ENCODE measurements at places on chromosomes 3 and 15. TPM values are rescaled to one million over a fixed set of nuclear protein-coding genes. Genes with fewer than 3 reads are reported as not detected.

DNA sequence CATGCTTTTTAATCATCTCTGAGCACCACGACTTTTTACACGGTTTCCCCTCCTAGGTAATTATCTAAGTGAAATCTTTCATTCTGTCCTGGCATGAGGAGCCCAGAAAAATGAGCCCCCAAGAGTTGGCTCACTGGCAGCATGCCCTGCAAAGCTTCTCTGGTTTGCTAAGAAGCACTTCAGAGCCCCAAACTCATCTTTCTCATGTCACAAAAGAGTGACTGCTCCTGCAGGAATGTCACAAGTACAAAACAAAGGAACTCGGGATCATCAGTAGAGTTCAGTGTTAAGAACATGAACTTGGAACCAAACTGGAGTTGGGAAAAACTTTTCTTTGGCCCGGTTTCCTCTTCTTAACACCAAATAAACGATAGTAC is 123.9 kb downstream of the FOXB1 start:
- H3K36me3 ChIP-seq, result no peaks in the 10 kb centered on the region
- H3K4me1 ChIP-seq, result peaks cover 45% of the 10 kb centered on the region

The SYNPR gene
- not detected for total RNA-seq

- H3K4me1 ChIP-seq, result peaks cover 1% of the 10 kb centered on the region
- H3K4me3 ChIP-seq, result no peak overlapping the region
- no peaks in the 10 kb centered on the region for H3K27me3 ChIP-seq
- no peak overlapping the region for H3K27ac ChIP-seq
Measured at GRCh38 chr3:57862894-57863293, 106.8 kb downstream of the SLMAP start.

DNA sequence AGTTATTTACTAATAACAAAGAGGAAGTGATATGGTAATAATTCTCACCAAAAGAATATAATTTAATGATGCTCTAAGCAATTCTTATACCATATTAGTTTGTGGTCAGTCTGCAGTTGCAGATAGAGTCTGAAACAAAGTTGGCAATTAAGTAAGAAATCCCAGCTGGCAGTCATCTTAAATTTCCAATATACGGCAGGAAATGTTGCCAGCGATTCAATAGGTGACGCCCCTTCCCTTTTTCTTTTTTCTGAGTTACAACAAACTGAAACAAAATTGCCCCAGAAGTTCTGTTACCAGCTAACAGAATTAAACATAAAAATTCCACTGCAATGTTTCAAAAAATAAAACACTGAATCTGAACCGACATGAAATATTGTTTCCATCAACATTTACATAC is 26.7 kb downstream of the LRRFIP2 start:
- H3K27ac ChIP-seq, result no peak overlapping the region
- no peaks in the 10 kb centered on the region for H3K4me1 ChIP-seq
- no peak for DNase-seq
- peaks cover 34% of the 10 kb centered on the region for H3K36me3 ChIP-seq
- H3K27me3 ChIP-seq, result no peaks in the 10 kb centered on the region
- no peak overlapping the region for H3K4me3 ChIP-seq

The GOLGA6L2 gene
- total RNA-seq, result not detected

DNA sequence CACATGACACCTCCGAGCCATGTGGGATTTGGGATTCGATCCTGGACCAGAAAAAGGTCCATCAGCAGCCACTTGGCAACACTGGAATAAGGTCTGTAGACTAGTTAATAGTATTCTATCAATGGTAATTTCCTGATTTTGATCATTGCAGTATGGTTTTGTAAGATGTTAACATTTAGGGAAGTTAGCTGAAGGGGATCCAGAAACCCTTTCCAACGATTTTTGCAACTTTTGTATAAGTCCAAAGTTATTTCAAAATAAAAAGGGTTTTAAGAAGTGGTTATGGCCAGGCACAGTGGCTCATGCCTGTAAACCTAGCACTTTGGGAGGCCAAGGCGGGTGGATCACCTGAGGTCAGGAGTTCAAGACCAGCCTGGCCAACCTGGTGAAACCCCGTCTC is 10.2 kb downstream of the BDH1 start:
- no peaks in the 10 kb centered on the region for H3K27me3 ChIP-seq
- no peak overlapping the region for H3K4me3 ChIP-seq
- H3K36me3 ChIP-seq, result peaks cover 27% of the 10 kb centered on the region

GRCh38 chr15:80424381-80424780 is 20.2 kb downstream of the ARNT2 start:
- H3K36me3 ChIP-seq, result no peaks in the 10 kb centered on the region
- H3K27me3 ChIP-seq, result peaks cover 3% of the 10 kb centered on the region
- no peak overlapping the region for H3K27ac ChIP-seq
- H3K4me1 ChIP-seq, result no peaks in the 10 kb centered on the region
- no peak for DNase-seq

DNA sequence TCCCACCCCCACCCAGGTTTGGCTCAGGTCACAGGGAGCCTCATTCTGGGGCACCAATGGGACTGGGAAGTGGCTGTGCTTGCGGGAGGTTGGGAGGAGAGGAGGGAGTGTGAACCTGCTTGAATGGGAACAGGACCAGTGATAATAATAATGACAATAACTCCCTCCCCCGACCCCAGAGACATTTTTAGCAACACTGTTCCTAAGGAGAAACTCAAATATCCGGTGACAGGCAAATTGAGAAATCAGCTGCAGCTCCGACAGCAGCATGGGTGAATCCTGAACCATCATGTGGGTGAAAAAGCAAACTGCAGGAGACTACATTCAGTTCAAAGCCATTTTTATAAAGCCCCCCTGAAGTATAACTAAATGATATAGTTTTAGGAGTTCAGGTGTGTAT is 11.6 kb upstream of the RPL29 start:
- H3K27ac ChIP-seq, result no peak overlapping the region
- no peaks in the 10 kb centered on the region for H3K36me3 ChIP-seq
- H3K4me3 ChIP-seq, result no peak overlapping the region
- DNase-seq, result no peak

- no peaks in the 10 kb centered on the region for H3K27me3 ChIP-seq
- H3K4me3 ChIP-seq, result no peak overlapping the region
- H3K27ac ChIP-seq, result no peak overlapping the region
- DNase-seq, result no peak
- H3K4me1 ChIP-seq, result no peaks in the 10 kb centered on the region
Measured at GRCh38 chr15:48751595-48751994, 59.3 kb downstream of the CEP152 start.

GRCh38 chr3:110686701-110687100 is 384.9 kb upstream of the NECTIN3 start:
- H3K4me3 ChIP-seq, result no peak overlapping the region
- H3K27me3 ChIP-seq, result no peaks in the 10 kb centered on the region
- no peaks in the 10 kb centered on the region for H3K36me3 ChIP-seq
- H3K4me1 ChIP-seq, result peaks cover 2% of the 10 kb centered on the region
- no peak for DNase-seq
- H3K27ac ChIP-seq, result no peak overlapping the region

GRCh38 chr3:160312014-160312624 is 86.9 kb downstream of the C3orf80 start:
- no peaks in the 10 kb centered on the region for H3K4me1 ChIP-seq
- no peaks in the 10 kb centered on the region for H3K27me3 ChIP-seq
- H3K36me3 ChIP-seq, result peaks cover 21% of the 10 kb centered on the region

The SLC9C1 gene
- not detected for total RNA-seq

The FAIM gene
- 2.7 TPM for total RNA-seq

DNA sequence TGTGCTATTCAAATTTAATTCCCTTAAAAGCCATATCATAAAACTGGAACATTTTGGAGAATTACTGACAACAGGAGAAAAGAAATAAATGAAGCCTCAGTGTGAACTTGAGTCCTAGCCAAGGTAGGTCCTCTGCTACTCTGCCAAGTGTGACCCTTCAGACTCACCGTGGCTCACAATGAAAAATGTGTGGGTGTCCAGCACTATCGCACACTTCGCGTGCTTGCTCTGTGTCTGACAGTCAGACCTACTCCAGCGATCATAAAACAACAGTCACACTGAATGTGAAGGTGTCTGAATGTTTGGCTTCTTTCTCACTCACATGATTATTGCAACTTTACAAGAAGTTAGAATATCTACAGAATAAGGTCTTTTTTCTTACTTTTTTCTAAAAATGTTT is 65.8 kb upstream of the TRA2B start:
- no peak overlapping the region for H3K27ac ChIP-seq
- H3K36me3 ChIP-seq, result no peaks in the 10 kb centered on the region
- no peak overlapping the region for H3K4me3 ChIP-seq
- peaks cover 30% of the 10 kb centered on the region for H3K27me3 ChIP-seq
- DNase-seq, result no peak

DNA sequence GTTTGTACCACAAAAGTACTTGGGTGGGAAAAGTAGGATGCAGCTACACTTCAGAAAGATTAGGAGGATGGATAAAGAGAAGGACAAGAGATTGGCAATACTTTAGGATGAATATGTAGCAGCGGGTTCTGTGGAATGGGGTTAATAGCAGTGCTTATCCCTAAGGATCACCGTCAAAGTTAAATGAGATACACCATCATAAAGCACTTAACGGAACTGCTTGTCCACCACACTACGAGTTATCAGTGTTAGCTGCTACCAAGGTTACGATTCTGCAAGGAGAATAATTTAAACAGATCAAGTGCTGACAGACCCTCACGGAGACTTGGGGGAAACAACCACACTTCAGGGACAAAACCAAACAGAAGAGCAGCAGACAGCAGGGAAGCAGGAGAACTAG is 963 bp downstream of the SHQ1 start:
- H3K27me3 ChIP-seq, result no peaks in the 10 kb centered on the region
- peaks cover 30% of the 10 kb centered on the region for H3K4me1 ChIP-seq
- peak overlapping the region; percentile 74 for H3K27ac ChIP-seq
- DNase-seq, result no peak
- peak overlapping the region; percentile 92 for H3K4me3 ChIP-seq

DNA sequence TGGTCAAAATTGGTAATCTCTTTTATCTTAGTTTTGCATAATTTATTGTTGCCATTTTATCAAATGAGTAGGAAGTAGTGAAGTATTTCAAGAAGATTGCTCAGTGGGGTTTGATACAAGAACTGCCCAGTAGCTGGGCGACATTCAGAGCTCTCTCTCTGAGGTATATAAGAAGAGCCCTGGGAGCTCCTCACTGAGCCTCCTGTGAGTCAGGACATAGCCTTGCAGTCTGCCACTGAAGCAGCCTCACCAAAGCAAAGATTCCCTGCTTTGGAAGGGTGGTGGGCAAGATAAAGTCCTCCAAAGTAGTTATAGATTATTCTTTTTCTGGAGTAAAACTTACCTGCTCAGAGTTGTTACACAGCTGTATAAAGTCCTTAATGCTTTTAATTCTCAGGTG is 26.1 kb downstream of the SKIL start:
- no peak overlapping the region for H3K27ac ChIP-seq
- H3K4me1 ChIP-seq, result no peaks in the 10 kb centered on the region
- H3K27me3 ChIP-seq, result no peaks in the 10 kb centered on the region
- H3K36me3 ChIP-seq, result peaks cover 15% of the 10 kb centered on the region
- no peak for DNase-seq

The ZNF80 gene
- total RNA-seq, result 5.3 TPM

The CCR9 gene
- total RNA-seq, result 19.4 TPM

The MUC20 gene
- 3.1 TPM for total RNA-seq

GRCh38 chr15:42411884-42412283 is 52.6 kb downstream of the CAPN3 start:
- H3K4me1 ChIP-seq, result no peaks in the 10 kb centered on the region
- H3K27ac ChIP-seq, result no peak overlapping the region
- no peaks in the 10 kb centered on the region for H3K27me3 ChIP-seq
- H3K36me3 ChIP-seq, result peaks cover 5% of the 10 kb centered on the region

GRCh38 chr3:12995389-12996180 is 77.6 kb downstream of the IQSEC1 start:
- peak overlapping the region; percentile 82 for H3K4me3 ChIP-seq
- peaks cover 22% of the 10 kb centered on the region for H3K4me1 ChIP-seq
- H3K27ac ChIP-seq, result peak overlapping the region; percentile 34
- no peaks in the 10 kb centered on the region for H3K27me3 ChIP-seq

DNA sequence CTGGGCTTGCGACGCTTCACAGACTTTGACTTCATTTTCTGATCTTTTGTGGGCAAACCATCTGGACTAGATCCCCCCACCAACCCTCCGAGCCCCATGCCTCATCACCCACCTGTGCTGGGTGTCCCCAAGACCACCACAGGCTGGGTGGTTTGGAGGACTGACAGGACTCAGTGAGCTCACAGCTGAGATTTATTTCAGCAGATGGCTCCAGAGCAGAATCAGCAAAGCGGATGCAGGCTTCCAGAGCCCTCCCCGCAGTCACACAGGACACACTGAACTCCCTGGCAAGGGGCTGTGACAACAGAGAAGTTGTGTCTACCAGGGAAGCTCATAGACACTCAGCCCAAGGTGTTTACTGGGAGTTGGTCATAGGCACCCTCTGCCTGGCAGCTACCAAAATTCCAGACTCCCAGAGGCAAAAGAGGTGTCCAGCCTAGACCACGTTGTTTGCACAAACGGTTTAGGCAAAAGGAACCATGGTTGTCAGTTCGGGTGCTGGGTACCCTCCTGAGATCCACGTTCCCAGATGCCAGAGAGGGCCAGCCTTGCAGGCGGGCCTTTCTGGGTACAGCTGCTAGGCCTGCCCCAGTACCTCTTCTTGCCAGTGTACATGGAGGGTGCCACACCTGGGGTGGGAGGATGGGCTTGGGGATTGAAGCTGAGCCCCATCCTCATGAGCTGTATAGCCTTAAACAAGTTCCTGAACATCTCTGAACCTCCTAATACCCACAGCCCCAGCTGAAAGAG is 170.3 kb downstream of the NSMCE3 start:
- H3K27me3 ChIP-seq, result no peaks in the 10 kb centered on the region
- peaks cover 5% of the 10 kb centered on the region for H3K4me1 ChIP-seq
- H3K4me3 ChIP-seq, result no peak overlapping the region
- no peak overlapping the region for H3K27ac ChIP-seq
- H3K36me3 ChIP-seq, result peaks cover 3% of the 10 kb centered on the region
- DNase-seq, result no peak

DNA sequence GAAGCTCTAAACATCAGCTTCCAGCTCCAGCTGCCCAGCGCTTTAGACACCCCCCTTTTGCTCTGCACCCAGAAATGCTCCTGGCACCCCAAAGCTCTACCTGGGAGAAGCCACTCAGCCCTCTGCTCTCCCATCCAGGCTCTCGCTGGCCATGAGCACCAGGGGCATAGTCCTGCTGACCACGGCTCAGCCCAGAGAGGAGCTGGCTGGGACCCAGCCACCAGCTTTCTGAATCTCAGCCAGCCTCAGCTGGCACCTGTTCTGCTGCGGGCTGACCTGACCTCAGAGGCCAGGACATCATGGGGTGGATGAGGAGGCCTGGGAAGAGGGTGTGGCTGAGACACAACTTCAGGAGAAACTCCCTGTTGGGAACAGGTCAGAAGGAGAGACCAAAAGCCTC is 8.6 kb downstream of the NTRK3 start:
- no peak overlapping the region for H3K27ac ChIP-seq
- peaks cover 3% of the 10 kb centered on the region for H3K27me3 ChIP-seq
- no peak for DNase-seq
- no peaks in the 10 kb centered on the region for H3K36me3 ChIP-seq
- H3K4me3 ChIP-seq, result no peak overlapping the region

GRCh38 chr15:65450556-65450955 is 27.8 kb upstream of the IGDCC4 start:
- peak overlapping the region; percentile 43 for H3K27ac ChIP-seq
- no peaks in the 10 kb centered on the region for H3K27me3 ChIP-seq
- no peak for DNase-seq
- no peaks in the 10 kb centered on the region for H3K4me1 ChIP-seq
- no peak overlapping the region for H3K4me3 ChIP-seq

GRCh38 chr3:117510396-117510795 is 800.8 kb downstream of the TUSC7 start:
- no peaks in the 10 kb centered on the region for H3K4me1 ChIP-seq
- H3K4me3 ChIP-seq, result no peak overlapping the region
- no peaks in the 10 kb centered on the region for H3K27me3 ChIP-seq
- H3K36me3 ChIP-seq, result no peaks in the 10 kb centered on the region
- DNase-seq, result no peak

- no peak for DNase-seq
- peaks cover 1% of the 10 kb centered on the region for H3K4me1 ChIP-seq
- no peaks in the 10 kb centered on the region for H3K36me3 ChIP-seq
- no peak overlapping the region for H3K27ac ChIP-seq
- H3K4me3 ChIP-seq, result no peak overlapping the region
- H3K27me3 ChIP-seq, result peaks cover 4% of the 10 kb centered on the region
Measured at GRCh38 chr3:43005981-43006380, 26.9 kb downstream of the GASK1A start.

Data from activated naive CD8-positive, alpha-beta T cell treated with anti-CD3 and anti-CD28 coated beads, Interleukin-2, amount 10 ng/mL, durations not matched to agents 7 days and 5 days (primary cell).